Stimulated activated CD4-positive, alpha-beta T cell treated with anti-CD3 and anti-CD28 coated beads, TNF-alpha, amount 100 ng/mL, for 4 hours (primary cell): ENCODE measurements at places on chromosomes 4 and X.

DNA sequence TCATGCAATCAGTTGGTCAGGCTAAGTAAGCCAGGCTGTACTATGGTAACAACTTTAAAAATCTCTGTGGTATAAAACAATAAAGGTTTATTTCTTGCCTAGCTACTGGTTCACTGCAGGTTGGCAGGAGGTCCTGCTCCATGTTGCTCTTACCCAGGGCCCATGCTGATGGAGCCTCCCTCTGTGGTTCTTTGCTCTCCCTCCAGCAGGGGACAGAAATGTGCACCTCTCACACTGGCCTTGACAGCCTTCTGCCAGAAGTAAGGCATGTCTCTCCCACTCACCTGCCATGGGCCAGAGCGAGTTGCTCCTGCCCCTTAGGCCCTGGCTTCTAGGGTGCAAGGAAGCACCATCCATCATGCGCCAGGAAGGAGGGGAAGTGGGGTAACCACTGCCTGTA, 31.1 kb downstream of the CLDN22 start:
- DNase-seq: no peak

GRCh38 chrX:39985071-39985470, 112.7 kb downstream of the BCOR start:
- no peak for DNase-seq

- DNase-seq: no peak
These were observed 37.6 kb downstream of the SRPX2 start for GRCh38 chrX:100681599-100681998.

DNA sequence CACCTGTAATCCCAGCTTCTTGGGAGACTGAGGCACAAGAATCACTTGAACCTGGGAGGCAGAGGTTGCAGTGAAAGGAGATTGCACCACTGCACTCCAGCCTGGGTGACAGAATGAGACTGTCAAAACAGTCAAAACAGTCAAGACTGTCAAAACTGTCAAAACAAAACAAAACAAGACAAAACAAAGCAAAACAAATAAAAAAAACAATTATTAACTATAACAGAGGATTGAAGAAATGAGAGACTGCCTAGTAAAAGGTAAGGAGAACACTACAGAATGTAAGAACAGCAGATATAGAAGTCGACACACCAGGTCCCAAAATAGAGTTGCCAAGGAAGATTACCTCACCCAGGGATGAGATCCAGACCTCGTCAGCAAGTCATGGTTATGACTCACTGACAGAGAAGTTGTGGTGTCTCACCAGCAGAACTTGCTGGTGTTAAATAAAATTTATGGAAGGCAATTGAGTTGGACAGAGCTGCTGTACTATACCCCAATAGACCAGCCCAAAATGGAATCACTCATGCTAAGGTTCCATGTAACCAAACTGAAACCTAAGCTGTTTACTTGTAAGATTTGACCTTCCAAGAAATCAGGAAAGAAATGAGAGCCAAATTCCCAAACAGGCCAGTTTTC, 32.1 kb upstream of the GK start:
- DNase-seq: no peak

- no peak for DNase-seq
These were observed 423.1 kb upstream of the INTU start for GRCh38 chr4:127209580-127210095.

GRCh38 chr4:148790691-148791090, 348.5 kb upstream of the NR3C2 start:
- DNase-seq: no peak

GRCh38 chr4:22634541-22635181, 58.1 kb upstream of the GBA3 start:
- DNase-seq: no peak

DNA sequence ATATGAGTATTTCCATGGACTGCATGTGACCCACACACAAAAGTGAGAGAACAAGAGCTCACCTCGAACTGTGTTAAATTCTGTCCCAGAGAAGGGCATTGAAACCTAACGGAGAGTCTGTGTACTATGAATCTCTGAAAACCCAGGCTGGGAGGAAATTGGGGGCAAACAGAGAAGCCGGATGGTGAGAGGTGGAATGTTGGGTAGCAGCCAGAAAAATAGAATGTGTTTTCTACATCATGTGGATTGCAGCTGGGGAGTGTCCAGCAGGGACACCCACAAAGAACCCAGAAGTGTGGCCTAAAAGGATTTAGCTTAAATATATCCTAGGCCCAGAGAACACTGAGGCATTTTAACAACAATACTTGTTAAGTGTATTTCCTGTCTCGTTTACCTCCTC, 38.6 kb downstream of the MND1 start:
- DNase-seq: no peak

- DNase-seq: peak; percentile 26
These were observed 543 bp downstream of the NFXL1 start for GRCh38 chr4:47913861-47914219.

- no peak for DNase-seq
These were observed 55.0 kb upstream of the TADA2B start for GRCh38 chr4:6988016-6988715.

DNA sequence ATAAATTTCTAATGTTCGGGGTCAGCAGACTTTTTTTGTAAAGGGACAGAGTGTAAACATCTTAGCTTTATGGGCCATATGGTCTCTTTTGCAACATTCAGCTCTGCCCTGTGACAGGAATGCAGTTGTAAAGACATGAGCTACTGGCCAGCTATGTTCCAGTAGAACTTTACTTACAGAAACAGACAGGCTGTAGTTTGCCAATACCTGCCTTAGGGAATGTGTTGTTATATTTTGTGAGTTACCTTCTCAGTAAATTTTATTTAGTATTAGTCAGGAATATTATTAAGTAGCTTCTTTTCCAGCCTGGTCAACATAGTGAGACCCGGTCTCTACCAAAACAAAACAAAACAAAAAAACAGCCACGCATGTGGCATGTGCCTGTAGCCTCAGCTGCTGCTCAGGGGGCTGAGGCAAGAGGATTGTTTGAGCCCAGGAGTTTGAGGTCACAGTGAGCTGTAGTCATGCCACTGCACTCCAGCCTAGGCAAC, 48.7 kb downstream of the HTT start:
- DNase-seq: no peak

GRCh38 chr4:38529189-38530115, 134.5 kb upstream of the KLF3 start:
- no peak for DNase-seq

DNA sequence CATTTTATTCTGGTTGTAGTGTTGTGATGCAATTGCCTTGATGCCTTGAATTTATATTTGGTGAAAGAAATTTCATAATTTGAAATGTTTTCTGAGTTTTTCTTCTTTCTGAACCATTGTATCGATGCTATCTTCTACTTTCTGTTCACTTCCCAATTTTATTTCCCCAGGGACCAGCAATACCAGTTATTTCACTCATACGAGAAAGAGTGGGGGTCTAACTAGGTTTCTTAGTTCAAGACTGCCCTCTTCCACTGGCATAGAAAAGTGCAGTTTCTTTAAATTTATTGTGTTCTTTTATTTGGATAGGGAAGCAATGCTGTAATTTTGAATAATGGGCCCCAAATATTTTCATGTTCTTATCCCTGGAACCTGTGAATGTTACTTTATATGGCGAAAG, 544.0 kb upstream of the ADGRL3 start:
- no peak for DNase-seq

- DNase-seq: no peak
These were observed 11.0 kb upstream of the MAGEB10 start for GRCh38 chrX:27796640-27797257.

GRCh38 chr4:98573791-98574190, 84.6 kb downstream of the TSPAN5 start:
- DNase-seq: no peak

DNA sequence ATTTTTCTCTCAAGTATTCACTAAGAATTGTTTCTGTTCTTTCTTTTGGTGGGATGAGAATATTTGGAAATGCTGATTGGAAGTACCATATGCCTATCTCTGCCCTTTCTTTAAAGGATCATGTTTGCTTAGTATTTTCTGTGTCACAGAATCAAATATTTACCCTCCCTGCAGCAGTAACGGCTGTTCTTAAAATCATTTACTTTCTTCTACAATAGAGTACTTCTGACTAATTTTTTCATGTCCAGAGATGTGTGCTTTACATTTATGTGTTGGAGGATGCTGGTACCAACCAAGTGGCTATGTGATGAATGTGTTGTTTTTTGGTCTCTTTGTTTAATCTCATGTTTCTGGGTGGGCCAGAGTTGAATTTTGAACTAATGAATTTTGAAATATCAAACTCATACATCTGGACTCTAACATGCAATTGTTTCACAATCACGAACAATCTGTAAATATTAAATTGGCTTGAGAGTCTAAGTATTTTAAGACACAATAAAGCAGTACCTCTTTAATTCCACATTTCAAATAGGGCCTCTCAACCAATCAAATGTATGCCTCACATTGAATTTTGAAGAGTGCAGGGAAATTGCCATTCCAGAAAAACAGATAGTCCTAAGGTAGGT, 59.4 kb upstream of the ARSJ start:
- DNase-seq: no peak

DNA sequence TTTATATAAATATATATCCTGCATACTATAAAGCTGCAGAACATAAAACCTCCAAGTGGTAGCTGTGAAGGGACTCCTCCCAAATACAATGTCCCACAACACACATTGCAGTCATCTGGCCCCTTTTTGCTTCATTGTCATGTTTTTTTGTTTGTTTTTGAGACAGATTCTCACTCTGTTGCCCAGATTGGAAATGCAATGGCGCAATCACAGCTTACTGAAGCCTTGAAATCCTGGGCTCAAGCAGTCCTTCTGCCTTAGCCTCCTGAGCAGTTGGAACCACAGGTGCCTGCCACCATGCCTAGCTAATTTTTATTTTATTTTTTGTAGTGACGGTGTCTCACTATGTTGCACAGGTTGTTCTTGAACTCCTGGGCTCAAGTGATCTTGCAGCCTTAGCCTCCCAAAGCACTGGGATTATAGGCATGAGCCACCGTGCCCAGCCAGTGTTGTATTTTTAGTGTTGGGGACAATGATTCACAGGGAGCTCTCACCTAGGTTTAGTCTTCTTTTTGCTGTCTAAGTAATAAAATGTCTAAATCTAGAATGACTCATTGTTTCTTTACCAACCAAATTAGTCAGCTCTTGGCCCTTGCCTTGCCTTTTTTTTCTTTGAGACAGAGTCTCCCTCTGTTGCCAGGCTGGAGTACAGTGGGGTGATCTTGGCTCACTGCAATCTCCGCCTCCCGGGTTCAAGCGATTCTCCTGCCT, 24.0 kb upstream of the XIAP start:
- no peak for DNase-seq

- DNase-seq: no peak
These were observed 1.4 kb upstream of the SMAD1 start for GRCh38 chr4:145480257-145480656.

DNA sequence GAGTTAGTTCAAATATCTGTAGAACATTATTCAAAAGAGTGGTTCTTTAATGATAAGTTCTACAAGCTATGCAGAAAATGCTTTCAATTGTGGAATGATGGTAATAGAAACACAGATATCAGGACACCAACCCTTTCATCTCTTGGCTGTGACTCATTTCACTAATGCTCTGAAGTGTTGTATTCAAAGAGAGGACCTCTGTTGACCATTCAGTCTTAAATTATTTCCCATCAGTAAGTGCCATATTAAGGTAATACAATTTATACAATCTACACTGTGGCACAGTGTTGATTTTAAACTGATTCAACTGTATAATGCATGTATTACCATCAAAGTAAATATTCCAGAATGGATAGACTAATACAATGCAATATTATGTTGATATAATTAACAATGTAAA, 289.0 kb upstream of the ADGRL3 start:
- no peak for DNase-seq

- no peak for DNase-seq
These were observed 4.3 kb downstream of the RHOH start for GRCh38 chr4:40200875-40201801.

- DNase-seq: no peak
These were observed 47.3 kb downstream of the RGS12 start for GRCh38 chr4:3340038-3340699.

GRCh38 chrX:84710611-84711010, 208.4 kb upstream of the HDX start:
- DNase-seq: no peak

DNA sequence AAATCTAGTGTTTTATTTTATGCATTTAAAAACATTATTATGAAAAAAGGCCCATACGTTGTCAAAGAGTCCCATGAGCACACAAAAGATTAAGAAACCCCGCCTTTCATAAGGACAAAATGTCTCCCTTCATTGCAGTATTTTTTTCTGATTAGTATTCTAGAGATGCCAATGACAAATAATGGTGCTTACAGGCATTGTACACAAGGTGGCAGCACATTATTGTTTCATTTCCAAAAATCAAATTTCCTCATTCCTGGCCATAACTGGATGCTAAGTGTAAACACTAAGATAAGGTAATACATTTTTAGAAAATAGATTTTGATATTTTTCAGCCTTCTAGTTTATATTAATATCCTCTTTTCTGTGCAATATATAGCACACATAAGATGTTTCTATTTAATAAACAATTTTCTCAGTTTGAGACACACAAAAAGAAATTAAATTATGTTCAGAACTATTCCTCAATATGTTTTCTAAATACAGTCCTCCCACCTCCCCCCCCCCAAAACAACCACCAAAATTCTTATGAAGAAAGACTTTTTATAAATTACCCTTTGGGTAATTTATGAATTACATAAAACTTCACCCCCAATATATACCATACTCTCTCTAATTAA, 47.7 kb downstream of the TIGD2 start:
- no peak for DNase-seq

DNA sequence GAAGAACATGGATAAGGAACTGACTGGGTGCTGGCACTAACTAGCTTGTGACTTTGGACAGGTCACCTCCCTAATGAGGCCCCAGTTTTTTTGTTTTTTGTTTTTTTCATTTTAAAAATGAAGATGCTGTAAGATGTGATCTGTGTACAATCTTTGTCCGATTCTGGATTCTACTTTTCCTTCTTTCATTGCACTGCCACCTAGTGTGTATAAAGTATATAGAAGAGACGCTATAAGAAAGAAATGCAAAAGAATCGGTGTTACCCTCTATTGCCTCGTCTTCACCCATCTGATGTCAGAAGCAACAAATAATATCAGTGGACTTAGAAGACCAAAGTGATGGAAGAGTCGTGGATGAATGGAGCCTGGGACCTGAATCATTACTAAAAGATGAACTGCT, 58.6 kb upstream of the P2RY10 start:
- DNase-seq: no peak

DNA sequence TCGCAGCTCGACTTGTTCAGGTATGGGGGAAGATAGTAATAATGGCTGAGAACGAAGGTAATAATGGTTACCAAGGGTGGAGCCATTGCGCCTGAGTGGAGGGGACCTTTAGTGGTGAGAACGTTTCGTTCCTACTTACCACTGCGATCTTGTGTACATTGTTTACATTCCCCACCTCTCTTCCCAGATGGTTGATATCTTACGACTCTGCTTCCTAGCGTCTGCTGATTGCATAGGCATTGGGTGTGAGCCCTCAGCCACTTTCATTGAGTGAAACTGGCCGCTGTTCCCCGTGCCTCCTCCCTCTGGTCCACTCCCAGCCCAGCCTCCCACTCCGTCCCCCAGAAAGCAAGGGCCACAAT, 850 bp downstream of the IGBP1 start:
- DNase-seq: no peak

GRCh38 chrX:38149016-38149415, 71.7 kb downstream of the SRPX start:
- DNase-seq: no peak
